ENCODE measurements at places on chromosomes 16 and 17. TPM values are rescaled to one million over a fixed set of nuclear protein-coding genes. Genes with fewer than 3 reads are reported as not detected.

- no peaks in the 10 kb centered on the region for H3K4me1 ChIP-seq
- DNase-seq: no peak
- no peaks in the 10 kb centered on the region for H3K27me3 ChIP-seq
- H3K36me3 ChIP-seq: no peaks in the 10 kb centered on the region
- H3K4me3 ChIP-seq: no peak overlapping the region
- H3K27ac ChIP-seq: no peak overlapping the region
Measured at GRCh38 chr17:9472541-9472940, 103.1 kb downstream of the STX8 start.

DNA sequence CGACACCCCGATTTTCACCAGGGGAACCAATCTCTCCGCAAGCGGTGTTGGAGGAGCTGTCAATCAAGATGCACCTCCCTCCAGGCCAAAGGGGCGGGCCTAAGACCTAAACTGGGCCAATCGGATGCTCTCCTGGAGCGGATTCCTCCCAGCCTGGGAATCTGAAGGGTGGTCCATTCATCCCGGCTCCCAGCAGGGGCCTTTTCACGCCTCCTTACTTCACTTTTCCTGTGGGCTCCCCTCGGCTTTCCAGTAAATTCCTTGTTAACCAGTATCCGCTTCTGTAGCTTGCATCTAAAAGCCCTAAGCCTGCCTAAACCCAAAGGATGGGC is 17.1 kb downstream of the C16orf74 start:
- no peaks in the 10 kb centered on the region for H3K36me3 ChIP-seq
- no peaks in the 10 kb centered on the region for H3K4me1 ChIP-seq
- DNase-seq: no peak
- H3K27me3 ChIP-seq: no peaks in the 10 kb centered on the region
- no peak overlapping the region for H3K4me3 ChIP-seq
- no peak overlapping the region for H3K27ac ChIP-seq

DNA sequence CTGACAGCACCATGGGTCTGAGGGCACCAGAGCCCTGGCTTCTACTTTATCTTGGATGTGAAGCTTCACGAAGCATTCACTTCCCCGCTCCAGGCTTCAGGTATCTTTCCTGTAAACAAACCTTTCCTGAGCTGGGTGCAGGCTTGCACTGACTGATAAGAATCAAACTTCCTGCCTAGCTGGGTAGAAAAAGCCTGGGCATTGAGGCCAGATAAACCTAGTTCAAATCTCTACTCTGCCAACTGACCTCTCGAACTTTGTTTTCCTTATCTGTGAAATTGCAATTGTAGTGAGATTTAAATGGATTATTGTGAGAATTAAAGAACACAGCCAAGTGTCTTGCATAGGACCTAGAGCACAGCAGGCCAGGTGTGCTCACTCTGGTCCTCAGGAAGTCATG is 2.9 kb upstream of the TMEM208 start:
- no peaks in the 10 kb centered on the region for H3K36me3 ChIP-seq
- H3K27ac ChIP-seq: no peak overlapping the region

OR1A1 gene
- not detected for total RNA-seq

All from colonic mucosa (tissue), 4 donors.